ENCODE measurements at places on chromosomes 1 and 21.

- DNase-seq: no peak
Observed at GRCh38 chr1:191910245-191910644, 248.0 kb upstream of the RGS18 start.

- no peak for DNase-seq
Observed at GRCh38 chr1:12597792-12598191, 20.2 kb downstream of the DHRS3 start.

DNA sequence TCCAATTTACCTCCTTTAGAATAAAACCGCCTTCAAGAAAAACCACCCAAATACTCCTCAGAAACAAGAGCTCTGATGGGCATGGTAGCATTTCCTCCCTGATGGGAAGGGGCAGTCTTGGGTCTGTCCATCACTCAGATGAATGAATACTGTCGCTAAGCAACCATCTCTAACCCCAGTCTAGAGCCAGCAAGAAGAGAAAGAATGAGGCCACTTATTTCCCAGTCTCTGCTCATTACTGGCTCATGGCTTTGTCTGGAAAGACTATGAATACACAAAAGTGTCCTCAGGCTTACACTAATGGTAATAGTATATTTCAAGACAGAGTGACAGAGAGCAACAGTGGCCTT lies 51.0 kb upstream of the F3 start:
- no peak for DNase-seq

- no peak for DNase-seq
Observed at GRCh38 chr1:171939740-171940139, 98.4 kb downstream of the DNM3 start.

- no peak for DNase-seq
Observed at GRCh38 chr1:220341126-220341525, 68.9 kb upstream of the RAB3GAP2 start.

DNA sequence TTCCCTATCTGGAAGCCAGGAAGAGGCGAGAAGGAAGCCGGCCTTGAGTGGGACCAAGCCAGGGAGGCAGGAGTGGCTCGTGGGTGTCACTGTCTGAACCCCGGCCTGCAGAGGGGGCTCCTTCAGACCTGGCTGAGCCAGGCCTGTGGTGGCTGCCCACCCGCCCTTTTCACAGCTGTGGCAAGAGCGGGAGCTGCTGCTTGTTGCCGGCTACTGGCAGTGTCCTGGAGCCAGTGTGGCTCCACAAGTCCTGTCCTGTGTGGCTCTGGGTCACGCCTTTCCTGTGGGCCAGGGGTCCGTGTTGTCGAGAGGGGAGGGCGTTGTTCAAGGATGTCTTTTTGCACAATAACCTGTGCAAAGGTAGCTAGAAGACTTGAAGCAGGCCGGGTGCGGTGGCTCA lies 1.3 kb downstream of the PFKL start:
- no peak for DNase-seq

GRCh38 chr1:100953960-100954730 lies 58.3 kb downstream of the SLC30A7 start:
- no peak for DNase-seq

GRCh38 chr1:211210052-211210451 lies 49.1 kb upstream of the RCOR3 start:
- DNase-seq: no peak

Measured in HuH-7 (cell line).